ENCODE measurements at places on chromosomes 2 and 18.

- peak; percentile 80 for DNase-seq
Measured at GRCh38 chr2:187541086-187542085, 12.8 kb downstream of the TFPI start.

DNA sequence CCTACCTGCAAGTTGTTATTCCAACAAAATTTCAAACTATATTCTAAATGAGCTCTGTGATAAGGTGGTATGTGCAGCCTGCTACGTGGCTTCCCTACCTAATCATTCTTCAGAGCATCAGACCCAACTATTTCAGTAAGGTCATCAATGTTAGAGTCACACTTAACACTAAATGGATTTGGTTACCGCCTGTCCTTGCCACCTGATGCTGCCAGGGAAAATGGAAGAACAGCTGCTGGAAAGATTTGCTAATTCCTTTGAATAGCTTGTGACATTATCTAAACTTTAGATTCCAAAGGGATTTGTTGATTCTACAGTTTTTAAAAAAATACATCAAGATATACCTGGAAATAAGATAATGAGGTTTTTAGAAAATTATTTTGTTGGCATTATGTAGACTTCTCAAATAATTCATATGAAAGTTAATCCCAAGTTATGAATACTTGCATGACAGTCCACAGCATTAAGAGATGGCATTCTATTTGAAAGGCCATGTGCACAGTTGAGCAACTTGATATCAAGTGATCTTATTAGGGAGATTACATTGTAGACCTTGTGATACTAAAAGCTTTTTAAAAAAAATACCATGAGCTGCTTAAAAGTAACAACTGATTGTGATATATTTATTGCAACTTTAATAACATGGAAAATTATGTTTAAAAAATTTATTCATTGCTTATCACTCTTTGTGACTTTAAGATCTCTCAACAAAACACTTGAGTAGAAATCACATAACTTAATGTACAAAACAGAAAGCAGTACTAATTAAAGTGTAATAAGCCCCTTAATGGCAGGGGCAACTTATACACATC lies 98.3 kb upstream of the UGP2 start:
- DNase-seq: no peak

GRCh38 chr18:37598966-37599896 lies 33.6 kb upstream of the CELF4 start:
- DNase-seq: no peak

GRCh38 chr2:47535996-47536395 lies 133.0 kb downstream of the MSH2 start:
- DNase-seq: no peak

- DNase-seq: no peak
Measured at GRCh38 chr2:204401114-204401513, 144.2 kb upstream of the PARD3B start.

GRCh38 chr2:222535477-222535876 lies 111.1 kb downstream of the SGPP2 start:
- DNase-seq: no peak

DNA sequence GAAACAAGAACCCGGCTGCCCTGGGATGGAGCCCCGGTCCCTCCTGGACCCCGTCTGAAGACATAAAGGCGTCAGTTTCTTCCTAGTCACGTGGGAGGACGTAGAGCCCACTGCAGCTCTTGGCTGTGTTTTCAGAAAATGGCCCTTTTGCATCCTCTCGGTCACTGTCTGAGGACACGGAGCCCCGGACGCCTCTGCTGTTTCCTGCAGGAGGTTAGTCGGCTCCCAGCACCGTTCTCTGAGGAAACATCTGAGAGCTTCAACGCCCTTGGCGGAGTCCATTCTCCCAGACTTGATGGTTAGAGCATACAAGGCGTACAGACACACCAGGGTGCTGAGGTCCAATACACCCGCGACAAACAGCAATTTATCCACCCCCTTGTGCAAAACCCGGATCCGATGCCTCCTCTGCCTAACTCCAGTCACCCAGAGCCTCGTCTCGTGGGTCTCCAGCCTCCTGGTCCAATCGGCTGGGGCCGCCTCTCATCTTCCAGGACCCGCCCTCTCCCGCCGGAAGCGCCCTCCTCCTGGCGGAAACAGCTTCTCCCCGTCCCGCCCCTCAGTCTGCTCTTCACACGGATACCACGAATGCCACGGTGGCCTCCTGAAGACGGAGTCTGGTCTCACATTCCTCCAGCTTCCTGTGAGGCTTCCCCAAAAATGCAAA lies 119.4 kb downstream of the TMEM18 start:
- no peak for DNase-seq

DNA sequence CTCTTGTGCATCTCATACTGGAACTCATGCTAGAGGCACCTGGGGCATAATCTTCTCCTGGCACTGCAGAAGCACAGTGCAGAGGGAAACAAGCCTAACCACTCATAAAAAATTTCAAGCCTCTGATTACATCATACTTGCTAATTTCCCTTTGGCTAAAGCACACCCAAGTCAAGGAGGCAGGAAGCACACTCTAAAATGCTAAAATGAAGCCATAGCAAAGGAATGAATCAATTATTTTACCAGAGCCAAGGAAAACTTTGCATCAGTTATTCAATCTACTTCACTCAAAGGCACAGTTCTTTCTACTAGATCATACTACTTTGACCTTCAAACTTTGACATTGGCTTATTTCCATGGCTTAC lies 79.6 kb upstream of the SPOPL start:
- DNase-seq: peak; percentile 28

- no peak for DNase-seq
Measured at GRCh38 chr2:17584689-17585088, 44.2 kb downstream of the VSNL1 start.

DNA sequence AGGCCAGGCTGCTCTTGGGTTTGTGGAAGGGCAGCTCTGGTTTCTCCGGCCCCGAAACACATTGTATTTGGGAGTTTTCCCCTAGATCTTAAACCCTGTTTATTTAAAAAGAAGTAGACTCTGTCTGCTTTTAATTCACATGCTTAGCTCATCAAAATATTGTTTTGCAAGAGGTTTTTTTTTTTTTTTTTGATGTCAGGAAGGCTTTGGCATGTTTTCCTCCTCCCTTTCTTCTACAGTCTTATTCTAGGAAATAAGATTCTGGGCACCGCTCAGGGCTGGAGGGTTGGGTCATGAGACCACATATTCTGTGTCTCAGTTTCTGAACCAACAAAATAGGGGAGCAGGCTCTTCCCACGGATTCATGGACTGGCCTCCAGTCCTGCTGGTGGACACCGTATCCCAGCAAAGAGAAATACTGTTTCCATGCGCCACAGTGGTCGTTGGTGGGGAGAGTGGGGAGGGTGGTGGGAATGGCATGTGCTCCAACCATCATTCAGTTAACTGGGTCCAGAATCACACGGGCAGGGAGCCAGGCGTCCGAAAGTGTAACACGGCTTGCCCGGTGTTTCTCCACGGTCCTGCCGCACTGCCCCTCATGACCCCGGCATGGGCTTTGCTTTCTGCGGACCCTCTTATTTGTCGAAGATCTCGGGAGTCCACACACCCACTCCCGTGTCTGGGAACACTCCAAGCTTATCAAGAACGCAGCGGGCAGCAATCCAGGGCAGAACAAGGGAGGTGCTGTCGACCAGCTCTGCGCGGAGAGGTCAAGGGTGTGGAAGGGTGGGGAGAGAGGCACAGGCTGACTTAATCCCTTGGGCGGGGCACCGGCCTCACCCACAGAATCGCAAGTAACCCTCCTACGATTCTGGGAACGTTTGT lies 176.7 kb downstream of the GLI2 start:
- peak; percentile 75 for DNase-seq

GRCh38 chr18:43414006-43414405 lies 136.7 kb upstream of the SYT4 start:
- DNase-seq: no peak

DNA sequence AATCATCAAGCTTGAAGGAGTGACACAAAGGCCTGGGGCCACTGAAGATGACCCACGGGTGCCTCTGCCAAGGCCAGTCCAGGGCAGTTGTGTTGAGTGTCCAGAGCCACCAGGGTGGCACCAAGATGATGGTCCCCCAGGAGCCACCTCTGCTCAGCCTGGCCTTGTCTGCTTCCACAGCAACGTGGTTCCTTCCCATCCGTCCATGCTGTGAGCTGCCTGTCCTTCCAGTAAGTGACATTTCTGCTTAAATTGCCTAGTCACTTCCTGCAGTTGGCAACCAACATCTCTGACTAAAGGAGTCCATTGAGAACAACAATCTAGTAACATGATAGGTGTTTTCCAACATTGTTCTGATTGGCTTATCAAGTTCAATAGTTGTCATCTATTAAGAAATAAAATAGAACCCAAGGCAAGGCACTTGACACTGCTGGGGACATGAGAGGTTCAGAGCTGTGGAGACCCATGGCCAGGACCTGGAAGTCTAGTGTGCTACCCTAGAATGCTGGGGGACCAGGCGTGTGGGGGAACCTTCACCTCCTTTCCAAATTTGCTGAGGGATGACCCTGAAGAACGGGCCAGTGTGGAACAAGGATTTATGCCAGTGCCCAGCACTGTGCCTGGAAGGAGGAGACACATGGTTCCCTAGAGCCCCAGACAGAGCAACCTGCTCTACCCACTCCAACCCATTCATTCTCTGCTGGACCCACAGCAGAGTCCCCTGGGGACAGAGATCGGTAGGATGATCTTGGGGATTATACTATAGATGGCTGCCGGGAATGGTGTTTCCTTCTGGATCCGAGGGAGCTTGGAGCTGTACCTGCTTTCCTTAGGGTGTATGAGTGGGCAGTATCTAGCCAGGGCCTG lies 98.9 kb upstream of the EPC2 start:
- DNase-seq: no peak

GRCh38 chr2:84989422-84989821 lies 18.5 kb downstream of the KCMF1 start:
- DNase-seq: no peak

DNA sequence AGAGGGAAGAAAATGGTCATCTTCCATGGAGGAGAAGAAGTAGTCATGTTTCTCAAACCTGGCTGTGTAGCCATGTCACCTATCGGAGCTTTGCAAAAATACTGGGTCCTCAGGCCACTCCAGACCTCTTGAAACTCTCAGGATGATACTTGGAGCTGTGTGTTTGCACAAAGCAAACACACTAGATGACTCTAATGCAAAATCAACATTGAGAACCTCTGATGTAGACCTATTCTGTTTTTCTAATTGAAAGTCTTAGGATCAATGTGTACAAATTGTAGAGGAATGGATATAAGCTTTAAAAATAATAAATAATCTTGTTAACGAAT lies 444.3 kb downstream of the RND3 start:
- DNase-seq: no peak

DNA sequence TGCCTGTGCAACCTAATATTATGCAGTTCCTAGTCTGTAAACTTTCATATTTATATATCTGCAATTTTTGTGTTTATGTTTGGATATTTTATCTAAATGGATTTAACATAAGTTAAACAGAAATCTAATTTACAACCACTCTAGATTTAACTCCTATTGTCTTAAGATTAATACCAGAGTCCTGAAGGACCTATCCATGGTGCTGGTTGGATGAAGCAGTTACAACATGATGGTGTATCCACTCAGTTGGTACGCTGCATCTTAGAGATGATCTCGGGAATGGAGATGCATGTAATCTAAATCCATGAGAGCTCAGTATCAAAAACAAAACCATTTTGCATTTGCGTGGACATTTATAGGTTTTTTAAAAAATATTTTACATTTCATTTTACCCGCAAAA lies 745.9 kb upstream of the SLC8A1 start:
- no peak for DNase-seq

- DNase-seq: no peak
Measured at GRCh38 chr2:138034536-138034935, 70.3 kb downstream of the HNMT start.

DNA sequence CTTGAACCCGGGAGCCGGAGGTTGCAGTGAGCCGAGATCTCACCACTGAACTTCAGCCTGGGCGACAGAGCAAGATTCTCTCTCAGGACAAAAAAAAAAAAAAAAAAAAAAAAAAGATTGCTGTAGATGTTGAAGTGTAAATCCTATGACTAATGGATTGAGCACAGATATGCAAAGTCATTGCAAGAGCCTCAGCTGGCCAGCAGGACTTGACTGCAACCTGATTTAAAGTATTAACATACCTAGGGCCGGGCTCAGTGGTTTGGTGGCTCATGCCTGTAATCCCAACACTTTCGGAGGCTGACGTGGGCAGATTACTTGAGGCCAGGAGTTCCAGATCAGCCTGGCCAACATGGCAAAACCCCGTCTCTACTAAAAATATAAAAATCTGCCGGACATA lies 103.4 kb upstream of the MSH2 start:
- DNase-seq: no peak

DNA sequence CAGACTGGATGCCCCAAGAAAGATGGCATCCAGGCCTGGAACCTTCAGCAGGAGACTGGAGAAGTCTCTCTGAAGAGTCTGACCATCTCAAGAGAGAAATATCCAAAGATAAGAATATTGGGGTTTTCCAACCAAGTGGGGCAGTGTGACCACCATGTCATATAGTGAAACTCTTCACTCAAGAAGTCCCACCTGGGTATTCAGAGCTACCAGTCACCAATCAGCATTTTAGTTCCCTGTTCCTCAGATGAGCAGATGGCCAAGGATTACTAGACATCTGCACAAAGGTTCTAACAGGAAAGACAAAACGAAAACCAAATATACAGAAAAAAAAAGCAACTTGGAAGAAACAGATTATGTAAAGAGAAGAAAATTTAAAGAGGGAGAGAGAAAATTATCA lies 38.5 kb upstream of the CXCR4 start:
- DNase-seq: no peak

- no peak for DNase-seq
Measured at GRCh38 chr2:148527488-148528340, 116.8 kb upstream of the EPC2 start.

DNA sequence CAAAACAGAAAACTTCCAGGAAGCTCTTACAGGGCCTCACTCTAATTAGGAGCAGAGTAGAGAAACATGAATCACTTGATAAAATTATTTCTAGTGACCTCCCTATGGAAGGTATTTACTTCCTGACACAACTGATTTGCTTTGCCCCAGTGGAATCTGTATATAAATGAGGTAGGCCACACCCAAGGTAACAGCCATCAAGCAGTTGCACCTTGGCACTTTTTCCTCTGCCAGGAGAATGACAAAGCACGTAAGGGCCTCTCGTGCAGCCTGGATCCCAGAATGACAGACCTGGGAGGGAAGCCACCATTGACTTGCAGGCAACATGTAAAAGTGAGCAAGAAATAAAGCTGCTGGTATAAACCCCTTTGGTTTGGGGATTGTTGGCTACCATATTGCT lies 620.0 kb upstream of the SLC39A10 start:
- DNase-seq: no peak

GRCh38 chr18:78245451-78245850 lies 734.2 kb upstream of the SALL3 start:
- DNase-seq: no peak

- DNase-seq: no peak
Measured at GRCh38 chr2:54635554-54636152, 87.8 kb upstream of the EML6 start.

- no peak for DNase-seq
Measured at GRCh38 chr2:232492236-232492848, 4.7 kb upstream of the ECEL1 start.

DNA sequence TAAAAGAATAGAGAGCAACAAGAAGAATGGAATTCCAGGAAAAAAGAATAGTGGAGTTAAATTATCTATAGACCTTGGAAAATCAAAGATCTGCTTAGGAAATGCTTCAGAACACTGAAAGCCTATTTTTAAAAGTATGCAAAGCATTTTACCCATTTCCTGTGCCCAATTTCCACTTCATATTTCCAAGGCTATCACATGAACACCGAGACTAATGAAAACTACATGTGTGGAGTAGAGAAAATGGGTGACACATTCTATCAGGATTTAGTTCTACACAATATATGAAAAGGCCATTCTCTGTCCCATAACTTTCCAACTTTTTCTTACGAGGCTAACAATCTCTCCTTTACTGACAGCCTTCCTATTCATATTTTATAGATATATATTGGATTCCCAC lies 279.4 kb downstream of the CCDC178 start:
- DNase-seq: no peak

All from HT-29 (cell line).